C1 segment of cervical spinal cord (tissue), 14 donors: ENCODE measurements at places on chromosomes 11 and 22.

DNA sequence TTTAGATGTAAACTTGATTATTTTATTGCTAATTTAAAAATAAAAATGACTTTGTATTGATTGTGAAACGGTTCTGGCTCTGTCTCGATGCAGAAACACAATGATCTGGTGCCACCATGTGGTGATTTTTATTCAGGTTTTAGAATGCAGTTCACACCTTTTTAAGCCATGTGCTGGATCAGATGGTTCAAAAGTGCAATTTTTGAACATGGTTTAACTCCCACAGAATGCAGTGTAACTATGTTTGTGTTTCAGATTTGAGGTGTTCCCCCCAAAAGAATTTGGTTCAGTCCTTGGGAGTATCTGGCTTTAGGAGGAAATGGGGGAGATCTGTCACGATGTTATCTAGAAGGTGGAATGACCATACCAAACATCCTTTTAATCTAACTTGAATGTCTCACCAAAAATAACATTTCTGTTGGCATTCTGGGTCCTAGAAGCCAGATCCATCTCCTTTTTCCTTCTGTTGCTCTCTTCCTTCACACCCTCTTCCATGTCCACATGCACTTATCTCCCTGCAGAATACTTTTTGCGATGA, 7.9 kb downstream of the MRPL16 start:
- peak; percentile 53 for DNase-seq

DNA sequence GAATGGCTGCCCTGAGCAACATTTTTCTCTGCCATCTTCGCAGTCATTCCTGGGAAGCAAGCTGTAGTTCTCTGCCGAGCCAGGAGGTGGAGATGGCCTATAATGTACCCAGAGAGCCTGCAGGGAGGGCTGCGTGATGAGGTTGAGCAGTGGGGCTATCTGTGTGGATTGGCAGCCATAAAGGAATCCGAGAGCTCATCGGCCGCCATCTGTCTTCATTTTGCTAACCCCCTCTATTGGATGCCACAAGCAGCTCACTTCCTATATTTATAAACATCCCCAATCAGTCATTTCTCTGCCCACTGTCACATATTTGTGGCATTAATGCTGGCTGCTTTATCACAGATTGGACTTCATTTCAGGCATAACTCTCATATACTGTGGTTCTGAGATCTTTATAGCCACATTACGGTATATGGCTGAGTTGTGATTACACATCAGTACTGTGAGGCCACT, 209.5 kb downstream of the NTM start:
- no peak for DNase-seq

GRCh38 chr22:34017205-34017604, 96.9 kb upstream of the LARGE1 start:
- no peak for DNase-seq

- no peak for DNase-seq
These were observed 1430.7 kb downstream of the BRD1 start for GRCh38 chr22:48396785-48397530.
